ENCODE measurements at places on chromosomes 2 and 18.

- no peak for DNase-seq
Measured at GRCh38 chr18:73881396-73881917, 266.2 kb downstream of the FBXO15 start.

DNA sequence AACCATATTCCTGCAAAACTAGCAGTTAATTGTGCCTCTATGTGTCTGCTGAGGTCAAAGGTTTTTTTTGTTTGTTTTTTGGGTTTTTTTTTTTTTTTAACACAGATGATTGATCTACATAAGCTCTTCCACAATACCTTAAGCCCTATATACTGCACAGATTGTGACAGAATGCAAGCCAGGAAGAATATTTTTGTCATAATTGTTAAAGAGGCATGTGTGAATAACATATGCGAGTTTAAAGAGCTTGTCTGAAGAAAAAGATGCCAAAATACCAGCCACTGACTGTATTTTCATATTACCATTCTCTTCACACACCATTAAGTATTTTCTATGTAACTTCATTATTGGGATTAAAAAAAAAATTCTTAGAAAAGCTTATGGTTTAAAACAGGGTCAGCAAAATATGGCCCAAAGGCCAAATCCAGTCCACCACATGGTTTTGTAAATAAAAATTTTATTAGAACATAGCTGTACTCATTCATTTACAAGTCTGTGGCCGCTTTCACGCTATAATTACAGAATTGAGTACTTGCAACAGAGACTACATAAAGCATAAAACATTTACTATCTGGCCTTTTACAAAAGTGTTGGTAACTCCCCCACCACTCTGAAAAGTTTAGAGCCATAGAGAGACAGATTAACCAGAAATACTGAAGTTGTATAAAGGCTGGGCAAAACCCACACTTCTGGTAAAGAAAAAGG lies 89.9 kb downstream of the TRIP12 start:
- DNase-seq = no peak

- no peak for DNase-seq
Measured at GRCh38 chr2:219017201-219017931, 23.9 kb downstream of the CFAP65 start.

DNA sequence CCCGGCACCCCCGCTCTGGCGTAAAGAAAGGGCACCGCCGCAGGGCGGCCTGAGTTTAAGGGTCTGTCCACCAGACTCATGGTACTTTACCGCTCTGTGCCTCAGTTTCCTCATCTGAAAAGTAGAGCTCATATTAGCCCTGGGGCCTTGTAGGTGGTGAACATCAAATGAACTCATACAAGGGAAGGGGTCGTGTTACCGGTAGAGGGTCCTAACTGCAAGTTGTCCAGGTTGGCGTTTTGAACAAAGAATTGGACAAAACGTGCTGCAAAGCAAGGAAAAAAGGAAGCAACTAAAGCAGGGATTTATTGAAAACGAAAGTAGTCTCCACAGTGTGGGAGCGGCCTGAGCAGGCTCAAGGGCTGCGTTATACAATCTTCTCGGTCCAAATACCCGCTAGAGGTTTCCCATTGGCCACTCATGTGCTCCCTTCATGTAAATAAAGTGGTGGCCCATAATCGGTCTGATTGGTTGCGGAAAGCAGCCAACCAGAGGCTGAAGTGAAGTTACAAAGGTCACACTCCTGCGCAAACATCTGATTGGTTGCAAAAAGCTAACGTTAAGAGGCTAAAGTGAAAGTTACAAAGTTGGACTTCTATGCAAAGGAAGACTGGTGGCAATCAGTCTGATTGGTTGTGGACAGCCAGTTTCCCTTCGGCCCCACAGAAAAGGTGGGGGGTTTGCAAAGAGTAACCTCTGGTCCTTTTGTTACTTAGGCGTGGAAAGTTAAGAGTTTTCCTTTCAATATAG lies 80.7 kb upstream of the LDLRAD4 start:
- DNase-seq = peak; percentile 45

- no peak for DNase-seq
Measured at GRCh38 chr2:181275643-181276070, 181.5 kb upstream of the ITGA4 start.

- DNase-seq = no peak
Measured at GRCh38 chr2:17232776-17233556, 285.3 kb downstream of the RAD51AP2 start.

DNA sequence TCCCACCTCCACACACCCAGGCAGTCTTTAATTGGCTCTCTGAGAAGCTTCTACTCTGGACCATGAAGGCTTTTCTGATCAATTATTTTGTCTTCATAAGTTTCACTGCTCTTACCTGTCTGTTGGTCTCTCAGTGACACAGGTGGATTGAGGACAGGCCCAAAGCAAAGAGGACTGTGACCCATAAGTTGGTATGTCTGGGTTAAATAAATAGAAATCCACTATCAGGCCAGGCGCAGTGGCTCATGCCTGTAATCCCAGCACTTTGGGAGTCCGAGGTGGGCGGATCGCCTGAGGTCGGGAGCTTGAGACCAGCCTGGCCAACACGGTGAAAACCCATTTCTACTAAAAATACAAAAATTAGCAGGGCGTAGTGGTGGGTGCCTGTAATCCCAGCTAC lies 2.7 kb upstream of the SLC16A14 start:
- DNase-seq = no peak

GRCh38 chr2:86304416-86304815 lies 33.0 kb downstream of the REEP1 start:
- DNase-seq = no peak

- DNase-seq = no peak
Measured at GRCh38 chr2:82098617-82099016, 1794.1 kb upstream of the LRRTM1 start.

DNA sequence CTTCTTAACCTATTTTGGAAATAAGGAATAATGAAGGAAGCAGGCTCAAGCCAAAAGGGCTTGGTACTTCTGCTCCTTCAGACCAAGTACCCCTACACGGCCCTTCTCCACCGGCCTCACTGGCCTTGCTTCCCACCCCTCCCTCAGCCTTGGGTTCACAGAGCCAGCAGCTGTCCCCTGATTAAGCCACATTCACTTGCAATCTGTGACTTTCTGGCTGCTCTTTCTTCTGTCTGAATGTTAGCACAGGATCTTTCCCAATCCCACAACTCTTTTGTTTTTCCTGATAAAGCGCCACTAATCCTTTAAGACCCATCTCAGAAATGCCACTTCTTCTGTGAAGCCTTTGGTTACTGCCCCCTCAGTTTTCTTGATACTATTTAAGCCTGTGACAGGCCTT lies 52.4 kb downstream of the REEP1 start:
- DNase-seq = no peak

DNA sequence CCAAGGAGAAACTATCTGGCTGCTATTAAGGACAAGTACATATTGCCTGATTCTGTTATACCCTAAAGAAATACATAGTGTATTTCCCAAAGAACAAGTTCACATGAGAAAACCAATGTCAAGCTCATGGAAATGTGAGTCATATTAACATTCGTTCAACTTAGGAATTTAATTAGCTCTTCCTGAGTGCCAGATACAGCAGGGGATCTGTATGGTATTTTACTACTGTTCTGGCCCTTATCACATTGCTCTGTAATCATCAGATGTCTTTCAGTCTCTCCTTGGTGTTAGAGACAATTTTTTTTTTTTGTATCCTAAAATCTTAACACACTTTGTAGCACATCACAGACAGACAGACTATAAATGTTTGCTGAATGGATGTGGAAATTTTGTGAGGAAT lies 395.0 kb upstream of the CRIM1 start:
- DNase-seq = no peak

- no peak for DNase-seq
Measured at GRCh38 chr2:64727013-64727767, 73.5 kb upstream of the SERTAD2 start.

- no peak for DNase-seq
Measured at GRCh38 chr2:34705551-34706247, 1106.6 kb upstream of the FAM98A start.

DNA sequence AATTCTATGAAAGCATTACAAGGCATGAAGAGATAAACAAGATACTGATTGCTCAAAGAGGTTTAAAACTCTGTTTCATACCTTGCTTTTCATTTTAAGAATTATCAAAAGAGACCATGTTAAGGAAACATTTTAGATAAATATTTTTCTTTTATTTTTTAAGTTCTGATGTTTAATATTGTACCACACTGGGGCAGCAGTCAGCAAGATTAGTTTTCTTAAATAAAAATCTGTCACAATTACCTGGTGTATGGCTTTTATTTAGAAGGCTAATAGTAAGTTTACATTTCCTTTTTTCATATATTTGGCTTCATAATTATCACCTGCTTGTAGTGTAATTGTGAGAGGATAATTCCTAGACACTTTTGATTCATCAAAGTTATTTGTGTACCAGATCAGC lies 46.4 kb downstream of the ZNF804A start:
- no peak for DNase-seq

DNA sequence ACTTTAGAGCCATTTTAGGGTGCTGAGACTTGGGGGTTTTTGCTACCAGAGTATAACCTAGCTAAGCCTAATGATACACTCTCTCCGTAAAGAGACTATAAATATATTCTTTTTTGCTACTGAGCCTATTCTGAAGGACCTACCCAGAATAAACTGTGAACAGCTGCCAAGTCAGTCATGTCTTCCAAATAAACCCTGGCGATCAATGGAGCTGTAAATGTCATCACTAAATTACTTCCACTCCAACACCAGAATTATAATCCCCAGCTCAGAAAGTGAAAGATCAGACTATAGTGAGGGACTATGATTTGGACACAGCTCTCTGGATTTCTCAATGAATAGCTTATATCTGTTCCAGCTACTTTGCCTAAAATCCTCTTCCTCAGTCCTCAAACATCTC lies 178.9 kb downstream of the METTL4 start:
- DNase-seq = no peak

- no peak for DNase-seq
Measured at GRCh38 chr2:74232426-74232825, 34.0 kb downstream of the MTHFD2 start.

GRCh38 chr2:17306706-17307105 lies 211.5 kb downstream of the RAD51AP2 start:
- no peak for DNase-seq

DNA sequence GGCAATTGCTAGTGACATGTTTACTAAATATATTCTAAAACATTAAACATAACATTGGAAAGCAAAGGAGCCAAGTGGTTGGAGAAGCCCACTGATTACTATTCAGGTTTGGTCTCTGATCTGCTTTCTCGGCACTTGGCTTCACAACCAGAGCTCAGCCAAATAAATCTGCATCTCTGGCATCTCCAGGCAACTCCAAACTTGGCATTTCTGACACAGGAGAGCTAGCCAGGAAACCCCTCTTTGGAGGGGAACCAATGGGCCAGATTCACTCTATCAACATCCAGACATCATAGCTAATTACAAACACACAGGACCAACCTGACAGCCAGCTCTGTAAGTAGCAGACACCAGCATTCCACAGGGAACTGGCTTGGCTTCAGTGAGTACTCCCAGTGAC lies 150.3 kb upstream of the ETAA1 start:
- DNase-seq = no peak

- DNase-seq = no peak
Measured at GRCh38 chr2:181255651-181256050, 201.5 kb upstream of the ITGA4 start.

Data from T-helper 9 cell (primary cell).